ENCODE measurements at places on chromosomes 6 and 20.

DNA sequence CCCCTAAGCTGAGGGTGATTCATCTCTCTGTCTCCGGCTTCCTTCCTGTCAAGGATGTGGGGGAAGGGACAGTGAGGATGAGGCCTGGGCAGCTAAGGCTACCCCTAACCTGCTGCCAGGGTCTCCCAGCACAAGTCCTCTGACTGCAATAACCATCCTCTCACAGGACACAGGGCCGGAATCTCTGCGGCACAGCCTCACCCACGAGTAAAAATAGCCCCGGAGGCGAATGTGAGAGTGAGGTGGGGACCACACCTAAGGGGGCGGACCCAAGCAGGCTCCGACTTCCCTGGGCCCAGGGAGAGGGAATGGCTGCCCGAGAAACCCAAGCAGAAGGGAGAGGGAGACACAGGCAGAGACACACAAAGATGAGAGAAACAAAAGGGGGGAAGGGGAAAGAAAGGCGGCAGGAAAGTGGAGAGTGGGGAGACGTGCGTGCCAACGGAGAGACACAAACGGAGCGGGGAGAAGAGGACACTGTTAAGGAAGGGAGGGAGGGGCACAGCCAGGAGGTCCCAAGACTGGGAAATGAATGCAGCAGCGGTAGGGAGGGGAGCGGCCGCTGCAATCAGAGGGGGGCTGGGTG is 1.4 kb downstream of the CLIC1 start:
- no peak for DNase-seq

- no peak for DNase-seq
These were observed 121.0 kb downstream of the UST start for GRCh38 chr6:148867862-148868261.

- DNase-seq = no peak
These were observed 252.3 kb upstream of the FOXQ1 start for GRCh38 chr6:1059596-1059995.

DNA sequence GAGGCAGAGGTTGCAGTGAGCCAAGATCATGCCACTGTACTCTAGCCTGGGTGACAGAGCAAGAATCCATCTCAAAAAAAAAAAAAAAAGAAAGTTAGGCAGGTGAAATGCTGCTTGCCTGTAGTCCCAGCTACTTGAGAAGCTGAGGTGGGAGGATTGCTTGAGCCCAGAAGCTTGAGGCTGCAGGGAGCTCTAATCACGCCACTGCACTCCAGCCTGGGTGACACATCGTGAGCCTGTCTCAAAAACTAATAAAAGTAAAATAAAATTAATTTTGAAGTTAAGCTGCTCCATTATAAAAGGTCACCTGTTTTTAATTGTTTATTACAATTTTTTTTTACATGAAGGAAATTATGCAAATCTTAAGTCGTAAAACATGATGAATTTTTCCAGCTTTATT is 23.2 kb upstream of the SAMHD1 start:
- DNase-seq = no peak

- DNase-seq = no peak
These were observed 95.1 kb downstream of the TIAM2 start for GRCh38 chr6:155090166-155090565.
